Neural progenitor cell (in vitro differentiated cells): ENCODE measurements at places on chromosomes 1 and 21.

GRCh38 chr1:26389604-26390247 lies 17.2 kb upstream of the ZNF683 start:
- no peak for DNase-seq

- no peak for DNase-seq
These were observed 5.0 kb downstream of the SLC25A44 start for GRCh38 chr1:156198831-156199349.

DNA sequence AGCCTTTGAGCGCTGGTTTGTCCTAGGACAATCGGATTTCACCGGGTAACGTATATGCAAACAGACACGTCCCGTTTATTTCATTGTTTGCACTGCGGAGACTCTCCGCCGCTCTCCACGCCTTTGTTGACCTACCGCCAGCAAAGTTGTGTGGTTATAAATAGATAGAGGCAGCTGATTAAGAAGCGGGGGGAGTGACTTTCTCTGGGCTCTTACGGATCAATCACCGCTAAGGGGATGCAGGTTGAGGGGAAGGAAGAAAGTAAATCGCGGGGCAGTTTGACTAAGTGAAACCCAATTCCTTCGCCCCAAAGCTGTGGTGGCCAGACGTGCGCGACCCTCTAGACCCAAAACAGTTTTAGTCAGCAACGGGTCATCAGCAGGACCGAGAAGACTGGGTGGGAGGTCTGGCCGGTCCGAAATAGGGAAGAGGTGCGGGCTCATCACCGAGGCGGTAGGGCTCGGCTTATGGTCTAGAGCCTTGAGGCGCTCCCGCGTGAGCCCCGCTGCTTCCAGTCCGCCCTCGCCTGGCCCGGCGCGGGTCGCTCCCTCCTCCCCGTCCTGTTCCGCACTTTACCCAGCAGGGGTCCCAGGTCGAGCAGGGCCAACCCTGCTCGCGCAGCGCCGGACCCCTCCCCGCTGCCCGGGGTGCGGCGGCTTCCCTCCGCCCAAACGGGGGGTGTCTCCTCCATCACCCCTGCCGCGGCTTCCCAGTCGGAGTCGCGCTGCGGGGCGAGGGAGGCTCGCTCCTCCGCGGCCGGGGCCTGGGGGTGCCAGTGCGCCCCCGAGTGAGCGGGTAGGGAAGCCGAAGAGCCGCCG lies 120.8 kb upstream of the RRP15 start:
- peak; percentile 90 for DNase-seq

DNA sequence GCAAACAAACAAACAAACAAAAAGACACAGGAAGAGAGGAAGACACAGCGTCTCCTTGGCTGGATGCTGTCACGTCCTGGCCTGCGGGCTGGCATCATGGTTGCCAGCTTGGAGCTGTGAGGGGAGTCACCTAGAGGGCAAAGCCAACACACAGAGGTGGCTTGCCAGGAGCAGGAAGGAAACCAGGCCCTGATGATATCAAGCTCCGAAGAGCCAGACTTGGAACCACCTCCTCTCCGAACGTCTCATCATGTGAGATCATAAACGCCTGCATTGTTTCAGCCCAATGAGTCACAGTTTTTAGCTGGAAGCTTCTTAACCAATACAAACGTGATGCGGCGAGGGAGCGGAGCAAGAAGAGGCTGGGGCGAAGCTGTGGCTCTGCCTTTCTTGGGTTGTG lies 8.7 kb downstream of the PLA2G2D start:
- no peak for DNase-seq

GRCh38 chr1:217109928-217110327 lies 386.7 kb upstream of the ESRRG start:
- no peak for DNase-seq

DNA sequence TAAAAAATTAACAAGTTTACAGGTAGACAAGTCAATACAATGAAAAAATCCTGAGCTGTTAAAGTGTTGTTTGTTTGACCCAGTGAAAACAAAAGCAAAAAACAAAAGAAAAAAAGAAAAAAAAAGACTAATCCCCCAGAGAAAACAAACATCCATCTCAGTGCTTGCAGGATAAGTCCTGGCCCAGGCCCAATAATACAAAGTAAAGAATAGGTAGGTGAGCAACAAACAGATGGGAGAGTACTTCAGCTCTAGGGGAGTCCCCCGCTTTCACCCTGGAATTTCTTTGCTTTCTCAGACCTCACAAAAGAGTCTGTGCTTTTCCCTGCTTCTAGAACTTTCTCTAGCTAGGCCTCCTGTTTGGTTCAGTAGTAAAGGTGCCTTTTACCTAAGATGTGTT lies 70.3 kb downstream of the ABCA4 start:
- no peak for DNase-seq

- no peak for DNase-seq
These were observed 143.1 kb downstream of the TGFBR3 start for GRCh38 chr1:91742848-91743292.

GRCh38 chr1:183892351-183892793 lies 87.5 kb downstream of the RGL1 start:
- no peak for DNase-seq

GRCh38 chr21:45950740-45951515 lies 30.6 kb upstream of the COL6A1 start:
- DNase-seq: no peak

GRCh38 chr1:246923900-246924299 lies 7.8 kb downstream of the AHCTF1 start:
- DNase-seq: no peak

GRCh38 chr21:22955559-22955958 lies 1957.3 kb downstream of the NCAM2 start:
- no peak for DNase-seq

DNA sequence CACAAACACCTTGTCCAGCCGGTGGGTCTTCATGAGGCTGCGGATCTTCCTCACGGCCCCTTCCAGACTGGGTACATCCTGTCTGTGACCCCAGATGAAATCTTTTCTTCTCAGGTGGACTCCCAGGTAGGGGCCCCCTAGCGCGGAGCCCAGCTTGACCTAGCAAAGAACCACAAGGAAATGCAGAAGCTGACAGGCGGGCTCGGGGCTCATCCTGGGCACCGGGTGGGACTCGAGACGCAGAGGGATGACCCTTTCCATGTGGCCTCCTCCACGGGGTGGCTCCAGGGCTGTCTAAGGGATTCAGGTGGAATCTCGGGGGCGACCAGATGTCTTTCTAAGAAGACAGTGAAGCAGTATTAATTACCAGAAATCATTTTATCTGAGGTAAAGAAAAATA lies 17.8 kb downstream of the POFUT2 start:
- DNase-seq: no peak

GRCh38 chr1:212699625-212700222 lies at the start of gene BATF3:
TSS of gene BATF3 (minus strand) at chr1:212699840. CDS start at chr1:212699762, 78 bp downstream.
- DNase-seq: peak; percentile 67

- DNase-seq: no peak
These were observed 412.5 kb upstream of the ADAMTS5 start for GRCh38 chr21:27379354-27379753.

GRCh38 chr1:46612937-46613660 lies 3.5 kb downstream of the MOB3C start:
- DNase-seq: peak; percentile 77

GRCh38 chr1:242043165-242043564 lies 44.3 kb upstream of the MAP1LC3C start:
- no peak for DNase-seq
